Activated CD8-positive, alpha-beta memory T cell treated with anti-CD3 and anti-CD28 coated beads, Interleukin-2, amount 50 U/mL, for 48 hours (primary cell): ENCODE measurements at places on chromosomes 16 and 17.

- DNase-seq, result no peak
Observed at GRCh38 chr17:61296058-61296457, 103.6 kb upstream of the TBX2 start.

- DNase-seq, result no peak
Observed at GRCh38 chr16:2981177-2981898, 1.1 kb upstream of the PKMYT1 start.

DNA sequence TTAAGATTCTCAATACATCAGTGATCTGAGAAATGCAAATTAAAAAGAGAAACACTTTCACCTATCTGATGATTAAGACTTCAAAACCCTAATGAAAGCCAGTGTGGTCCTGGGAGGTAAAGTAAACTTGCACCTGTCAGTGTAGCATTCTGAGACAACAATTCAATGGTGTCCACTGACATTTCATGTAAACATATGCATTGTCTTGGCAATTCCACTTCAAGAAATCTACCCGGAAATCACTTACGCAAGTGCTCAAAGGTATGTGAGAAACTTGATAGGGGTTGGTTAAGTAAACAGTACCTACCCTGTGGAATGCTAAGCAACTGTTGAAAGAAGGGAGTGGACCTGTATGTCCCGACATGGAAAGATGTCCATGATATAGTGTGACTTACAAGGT, 2.1 kb downstream of the ST6GALNAC1 start:
- no peak for DNase-seq

GRCh38 chr16:53515259-53515658, 12.2 kb upstream of the AKTIP start:
- DNase-seq, result no peak

DNA sequence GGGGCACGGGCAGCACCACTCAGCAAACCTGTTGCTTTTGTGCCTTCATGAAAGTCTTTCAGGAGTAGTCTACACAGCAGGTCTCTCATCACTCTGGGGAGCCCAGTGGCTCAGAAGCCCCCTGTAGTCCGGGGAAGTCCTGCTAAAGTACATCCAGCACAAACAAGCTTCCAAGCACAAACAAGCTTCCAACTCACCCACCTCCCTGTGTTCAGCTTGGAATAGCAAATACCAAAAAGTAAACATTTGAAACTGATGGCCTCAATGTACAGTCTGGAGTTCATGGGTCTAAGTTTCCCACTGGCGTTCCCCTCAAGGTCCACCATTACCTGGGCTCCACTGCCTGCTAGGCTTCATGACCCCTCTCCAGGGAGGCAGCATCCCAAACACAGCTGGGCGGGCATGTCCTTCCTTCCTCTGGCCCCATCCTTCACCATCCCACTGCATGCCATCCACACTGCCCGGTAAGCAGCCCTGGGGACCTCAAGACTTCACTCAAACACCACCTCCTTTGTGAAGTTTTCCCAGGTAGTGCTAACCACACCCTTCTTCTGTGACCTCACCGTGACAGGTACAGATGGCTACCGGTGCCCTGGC, 62.8 kb upstream of the SIAH1 start:
- peak; percentile 38 for DNase-seq

DNA sequence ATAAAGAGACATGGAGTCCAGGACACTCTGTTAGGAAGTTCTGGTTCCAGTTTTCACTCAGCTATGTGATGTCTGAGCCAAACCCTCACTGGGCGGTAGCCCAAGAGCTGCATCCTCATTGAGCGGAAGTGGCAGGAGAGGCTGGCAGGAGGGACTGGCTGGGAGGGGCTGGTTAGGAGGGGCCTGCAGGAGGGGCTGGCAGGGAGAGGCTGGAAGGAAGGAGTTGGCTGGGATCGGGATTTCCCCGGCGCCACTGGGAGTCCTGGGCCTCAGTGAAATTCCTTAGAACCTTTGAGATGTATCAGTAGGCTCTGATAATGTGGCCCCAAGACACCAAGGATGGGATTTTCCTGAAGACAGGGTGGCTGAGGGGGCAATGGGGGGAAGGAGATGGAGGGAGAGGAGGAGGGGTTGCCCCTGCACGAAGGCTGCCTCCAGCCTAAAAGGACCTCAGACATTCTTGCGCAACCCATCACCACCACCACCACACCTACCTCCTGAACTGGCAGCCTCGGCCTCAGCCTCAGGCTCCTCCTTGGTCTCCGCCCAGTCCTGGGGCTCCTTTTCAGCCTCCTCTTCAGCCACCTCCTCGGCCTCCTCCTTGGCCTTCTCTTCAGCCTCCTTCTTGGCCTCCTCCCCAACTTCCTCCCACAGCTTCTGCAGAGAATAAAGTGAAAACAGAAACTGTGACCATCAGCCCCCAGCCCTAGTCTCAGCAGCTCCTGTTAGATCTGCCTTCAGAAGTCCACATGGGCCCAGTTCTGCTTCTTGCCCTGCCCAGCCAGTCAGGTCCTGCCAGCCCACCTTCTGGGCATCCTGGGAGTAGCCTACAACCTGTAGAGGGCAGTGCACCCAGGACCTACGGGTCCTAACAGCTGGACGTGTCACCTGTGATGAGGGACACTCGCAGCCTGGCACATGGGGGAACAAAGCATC, 31.7 kb downstream of the CNGB1 start:
- no peak for DNase-seq

DNA sequence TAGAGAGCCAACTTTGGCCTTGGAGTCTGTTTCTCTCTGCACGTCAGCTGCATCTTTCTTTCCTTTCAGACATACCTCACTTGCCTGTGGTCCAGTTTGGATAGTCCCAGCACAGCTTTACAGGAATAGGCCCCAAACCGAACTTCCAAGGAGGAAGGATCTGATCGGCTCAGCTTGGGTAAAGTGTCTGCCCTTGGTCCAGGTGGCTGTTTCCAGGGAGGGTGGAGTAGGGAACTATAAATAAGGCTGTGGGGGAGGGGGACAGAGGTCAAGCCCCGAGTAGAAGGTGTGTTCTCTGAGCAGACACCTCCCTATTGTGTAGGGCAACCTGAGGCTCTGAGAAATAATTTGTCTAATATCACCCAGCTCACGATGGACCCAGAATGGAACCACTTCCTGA, 29.2 kb upstream of the NKD1 start:
- DNase-seq, result no peak

- DNase-seq, result no peak
Observed at GRCh38 chr16:69483611-69484010, 59.2 kb downstream of the CYB5B start.

DNA sequence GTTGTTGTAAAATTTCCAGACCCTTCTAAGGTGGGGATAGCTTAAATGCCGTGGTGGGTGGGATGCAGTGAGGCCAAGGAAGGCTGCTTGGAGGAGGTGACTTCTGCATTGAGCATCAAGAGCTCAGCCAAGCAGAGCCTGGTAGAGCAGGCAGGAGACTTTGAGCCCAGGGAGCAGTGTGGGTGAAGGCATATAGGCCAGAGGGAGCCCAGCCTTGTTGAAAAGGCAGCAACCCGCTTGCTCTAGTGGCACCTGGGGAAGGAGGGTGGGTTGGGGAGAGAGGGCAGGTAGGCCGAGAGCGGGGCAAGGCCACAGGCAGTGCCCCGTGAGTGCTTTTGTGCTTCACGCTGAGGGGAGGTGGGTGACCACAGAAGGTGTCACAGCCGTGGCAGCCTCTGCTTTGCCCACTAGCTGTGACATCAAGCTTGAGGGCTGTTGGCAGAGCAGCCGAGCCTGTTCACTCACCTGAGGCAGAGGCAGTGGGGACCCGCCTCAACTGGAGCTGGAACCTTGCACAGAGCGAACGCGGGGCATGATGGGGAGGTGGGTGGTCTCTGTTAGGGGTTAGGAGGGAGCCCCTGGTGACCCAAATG, 56.1 kb downstream of the IRF8 start:
- no peak for DNase-seq

DNA sequence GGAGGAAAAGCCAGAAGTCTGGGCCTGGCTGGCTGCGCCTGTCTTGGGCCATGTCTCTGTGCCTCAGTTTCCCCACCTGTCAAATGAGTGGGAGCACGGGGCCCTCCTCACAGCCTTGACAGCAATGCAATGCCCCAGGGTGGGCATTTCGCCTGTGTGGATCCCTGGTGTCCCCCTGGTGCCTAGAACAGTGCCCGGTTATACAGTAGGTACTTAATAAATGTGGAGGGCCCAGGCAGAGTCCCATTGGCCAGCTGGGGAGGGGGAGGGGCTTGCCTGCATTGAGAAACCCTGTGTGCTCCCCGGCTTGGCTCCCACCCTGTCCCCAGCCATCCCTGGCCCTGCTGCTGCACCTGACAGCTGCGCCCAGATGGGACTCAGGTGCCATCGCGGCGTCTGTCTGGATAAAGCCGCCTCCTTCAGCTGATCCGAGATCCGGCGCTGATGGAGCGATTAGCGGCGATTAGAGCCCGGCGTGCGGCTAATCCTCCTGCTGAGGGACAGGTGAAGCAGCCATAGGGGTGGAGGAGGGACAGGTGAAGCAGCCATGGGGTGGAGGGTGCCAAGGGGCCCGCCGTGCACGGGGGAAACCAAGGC, 12.4 kb downstream of the ZFPM1 start:
- DNase-seq, result no peak

- peak; percentile 91 for DNase-seq
Observed at GRCh38 chr17:82781894-82782274, 30.0 kb downstream of the TBCD start.

- no peak for DNase-seq
Observed at GRCh38 chr16:51113236-51114125, 37.6 kb downstream of the SALL1 start.

DNA sequence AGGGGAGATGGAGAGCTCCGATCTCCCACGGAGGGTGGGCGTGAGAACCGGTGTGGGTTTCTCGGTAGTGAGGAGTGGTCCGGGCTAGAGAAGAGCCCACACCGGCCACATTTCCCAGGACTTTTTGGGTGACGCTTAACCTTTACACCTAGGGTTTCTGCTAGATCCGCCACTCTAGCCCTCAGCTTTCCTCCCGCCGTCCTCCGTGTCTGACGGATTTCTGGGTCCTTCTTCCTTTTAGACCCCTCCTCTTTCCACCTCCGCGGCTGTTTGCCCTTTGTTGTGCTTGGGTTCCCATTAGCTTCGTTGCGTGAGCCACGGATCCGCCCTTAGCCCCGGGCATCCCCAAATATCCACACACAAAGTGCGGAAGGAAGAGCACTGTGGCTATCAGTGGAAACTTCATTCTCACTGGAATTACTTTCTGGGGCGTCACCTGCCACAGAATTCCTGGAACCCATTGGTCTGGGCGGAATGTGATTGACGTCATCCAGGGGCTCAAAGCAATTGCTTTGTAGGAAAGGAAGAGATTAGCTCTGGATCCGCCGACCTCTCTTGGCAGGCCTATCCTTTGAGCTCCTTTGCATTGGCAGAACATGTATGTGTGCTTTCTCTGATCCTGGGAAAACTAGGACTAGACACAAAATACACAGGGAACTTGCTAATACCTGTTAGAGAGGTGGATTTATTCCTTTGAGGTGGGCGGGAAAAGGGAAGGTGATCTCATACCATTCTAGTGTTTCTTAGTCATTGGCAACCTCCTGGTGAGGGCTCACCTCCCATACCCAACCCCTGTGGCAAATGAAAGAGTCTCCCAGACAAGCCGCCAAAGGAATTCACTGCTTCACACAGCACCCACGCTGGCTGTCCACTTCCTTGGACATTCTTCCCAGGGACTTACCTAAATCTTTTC, 654 bp downstream of the TNFAIP1 start:
- DNase-seq, result no peak

- DNase-seq, result no peak
Observed at GRCh38 chr17:62064029-62064790, 868 bp downstream of the MED13 start.
